ENCODE measurements at places on chromosomes 11 and 22.

DNA sequence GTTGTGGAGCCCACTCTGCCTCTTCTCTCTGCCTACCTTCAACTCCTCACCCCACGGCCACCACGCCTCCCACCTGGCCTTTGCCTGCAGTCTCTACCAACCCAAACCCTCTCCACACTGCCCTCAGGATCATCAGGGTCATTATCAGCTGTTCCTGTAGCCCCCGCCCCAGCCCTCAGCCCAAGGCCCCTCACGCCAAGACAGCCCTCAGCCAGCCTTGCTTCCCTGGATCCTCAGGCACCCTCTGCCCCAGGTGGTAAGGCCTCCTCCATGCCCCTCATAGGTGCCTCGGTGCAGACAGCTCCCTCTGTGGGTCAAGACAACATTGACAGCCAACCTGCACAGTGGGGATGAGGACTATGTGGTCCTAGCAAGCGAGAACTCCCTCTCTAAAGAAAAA lies 1.7 kb downstream of the SBF1 start:
- DNase-seq, result no peak
- H3K36me3 ChIP-seq, result peaks cover 9% of the 10 kb centered on the region
- peak overlapping the region; percentile 66 for H3K27ac ChIP-seq
- H3K27me3 ChIP-seq, result no peaks in the 10 kb centered on the region

GRCh38 chr22:47739291-47740015 lies 977.0 kb downstream of the TBC1D22A start:
- no peak overlapping the region for H3K4me3 ChIP-seq
- H3K27me3 ChIP-seq, result no peaks in the 10 kb centered on the region
- no peaks in the 10 kb centered on the region for H3K36me3 ChIP-seq
- H3K4me1 ChIP-seq, result no peaks in the 10 kb centered on the region
- no peak for DNase-seq
- no peak overlapping the region for H3K27ac ChIP-seq

- no peaks in the 10 kb centered on the region for H3K27me3 ChIP-seq
- H3K4me3 ChIP-seq, result no peak overlapping the region
- H3K36me3 ChIP-seq, result peaks cover 15% of the 10 kb centered on the region
- H3K27ac ChIP-seq, result no peak overlapping the region
- peaks cover 24% of the 10 kb centered on the region for H3K4me1 ChIP-seq
- no peak for DNase-seq
Measured at GRCh38 chr11:45852018-45852711, 4.9 kb downstream of the CRY2 start.

DNA sequence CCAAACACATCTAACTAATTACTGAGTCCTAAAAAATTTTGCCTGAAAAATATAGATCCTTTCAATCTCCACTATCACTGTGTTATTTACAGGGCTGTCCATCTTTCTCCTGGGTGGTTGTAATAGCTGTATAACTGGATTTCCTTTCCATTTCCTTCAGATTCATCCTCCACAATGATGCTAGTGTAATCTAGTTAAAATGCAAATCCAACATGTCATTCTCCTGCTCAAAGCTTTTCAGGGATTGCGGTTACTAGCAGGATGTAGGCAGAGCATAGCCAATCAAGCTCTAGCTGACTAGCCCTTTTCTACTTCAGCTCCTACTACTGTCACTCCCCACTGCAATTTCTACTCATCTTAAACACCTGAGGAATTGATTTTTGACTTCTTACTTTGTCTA lies 283.0 kb downstream of the RAB38 start:
- no peaks in the 10 kb centered on the region for H3K36me3 ChIP-seq
- H3K27ac ChIP-seq, result no peak overlapping the region
- no peaks in the 10 kb centered on the region for H3K27me3 ChIP-seq
- H3K4me3 ChIP-seq, result no peak overlapping the region
- no peak for DNase-seq

DNA sequence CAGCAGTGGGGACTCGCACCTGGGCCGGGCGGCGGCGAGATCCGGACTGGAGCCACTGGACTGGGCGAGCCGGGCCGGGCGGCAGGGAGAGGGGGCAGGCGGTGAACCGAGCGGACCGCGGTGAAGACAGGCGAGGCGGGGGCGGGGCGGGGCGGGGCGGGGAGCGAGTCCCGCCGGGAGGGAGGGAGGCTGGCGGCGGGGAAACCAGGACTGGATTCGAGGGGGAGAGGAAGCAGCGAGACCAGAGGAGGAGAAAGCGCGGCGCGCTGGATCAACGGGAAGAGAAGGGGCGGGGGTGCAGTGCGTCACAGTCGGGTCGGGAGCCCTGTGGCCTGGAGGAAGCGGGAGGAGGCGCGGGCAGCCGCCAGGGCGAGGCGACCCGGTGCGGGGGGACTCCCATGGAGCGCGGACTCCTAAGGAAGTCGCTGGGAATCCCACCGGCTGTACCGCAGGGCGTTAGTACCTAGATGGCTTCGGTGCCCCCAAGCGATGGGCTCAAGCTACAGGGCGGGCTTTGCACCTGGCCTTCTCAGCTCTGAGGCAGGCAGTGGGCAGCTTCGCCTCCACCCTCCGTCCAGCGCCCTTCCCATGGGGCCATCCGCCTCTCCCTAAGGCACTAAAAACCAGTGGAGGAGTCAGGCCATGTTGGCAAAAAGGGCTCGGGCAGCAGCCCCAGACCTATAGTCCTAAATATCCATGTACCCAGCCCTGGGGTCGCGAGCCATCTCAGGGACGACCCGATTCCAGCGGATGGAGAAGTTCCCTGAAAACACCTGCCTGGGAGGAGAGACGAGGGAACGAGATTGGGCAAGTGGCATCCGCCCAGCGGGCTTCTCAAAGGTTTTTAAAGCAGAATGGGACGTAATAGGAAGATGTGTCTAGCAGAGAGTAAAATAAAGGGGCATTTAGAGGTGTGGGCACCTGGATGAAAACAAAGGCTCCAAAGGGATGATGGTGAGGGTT lies at the start of gene TMEM121B:
TMEM121B (minus strand) TSS at position 128 of the 963 bp plus-strand sequence. CDS start 233 bp downstream, outside the sequence.
- peaks cover 36% of the 10 kb centered on the region for H3K27me3 ChIP-seq
- H3K36me3 ChIP-seq, result no peaks in the 10 kb centered on the region
- no peak within 1 kb of the TSS for H3K27ac ChIP-seq
- peak within 1 kb of the TSS; percentile 42 for H3K4me3 ChIP-seq
- no peak for DNase-seq

DNA sequence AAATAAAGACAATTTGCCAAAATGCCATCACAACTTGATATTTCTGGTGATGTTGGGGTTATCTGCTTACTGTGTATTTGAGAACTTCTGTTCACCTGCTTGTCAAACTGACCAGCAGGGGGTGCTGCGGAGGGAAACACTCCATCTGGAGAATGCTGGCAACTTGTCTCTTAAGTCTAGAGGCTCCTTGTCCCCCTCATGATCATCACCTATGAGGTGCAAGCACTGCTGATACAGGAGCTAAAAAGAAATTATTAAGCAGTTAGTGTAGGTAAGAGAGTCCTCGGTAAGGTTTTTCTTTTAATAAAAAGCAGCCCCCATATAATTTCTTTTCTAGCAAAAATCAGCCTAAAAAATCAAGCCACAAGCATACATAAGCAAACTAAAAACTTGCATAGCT lies 32.7 kb upstream of the GLYATL1B start:
- no peaks in the 10 kb centered on the region for H3K36me3 ChIP-seq
- peaks cover 23% of the 10 kb centered on the region for H3K27me3 ChIP-seq
- DNase-seq, result peak; percentile 54
- no peak overlapping the region for H3K27ac ChIP-seq
- peaks cover 4% of the 10 kb centered on the region for H3K4me1 ChIP-seq

GRCh38 chr22:31142285-31142684 lies 2.0 kb upstream of the PLA2G3 start:
- no peaks in the 10 kb centered on the region for H3K4me1 ChIP-seq
- H3K27ac ChIP-seq, result no peak overlapping the region
- H3K4me3 ChIP-seq, result no peak overlapping the region
- no peaks in the 10 kb centered on the region for H3K36me3 ChIP-seq
- no peak for DNase-seq

GRCh38 chr11:135004495-135004894 lies 592.5 kb upstream of the B3GAT1 start:
- H3K36me3 ChIP-seq, result no peaks in the 10 kb centered on the region
- no peak overlapping the region for H3K4me3 ChIP-seq
- no peaks in the 10 kb centered on the region for H3K27me3 ChIP-seq
- no peak for DNase-seq
- H3K4me1 ChIP-seq, result no peaks in the 10 kb centered on the region

DNA sequence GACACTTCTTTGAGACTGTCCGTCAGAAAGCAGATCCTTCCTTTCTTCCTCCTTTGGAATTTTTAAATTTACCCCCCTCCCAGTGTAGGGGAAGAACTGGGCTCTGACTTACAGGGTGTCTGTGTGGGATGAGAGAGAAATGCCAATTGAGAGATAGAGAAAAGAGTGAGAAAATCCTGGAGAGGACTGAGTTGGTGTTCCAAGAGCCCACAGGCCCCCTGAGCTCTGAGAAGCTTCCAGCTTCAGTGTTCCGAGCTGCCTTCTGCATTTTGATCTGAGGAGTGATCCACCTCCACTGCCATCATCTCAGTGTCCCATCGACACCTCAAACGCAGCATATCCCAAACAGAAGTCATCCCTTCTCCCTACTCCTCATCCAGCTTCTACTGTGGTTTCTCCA lies 70.7 kb upstream of the GRK3 start:
- H3K36me3 ChIP-seq, result peaks cover 23% of the 10 kb centered on the region
- H3K4me3 ChIP-seq, result no peak overlapping the region

GRCh38 chr11:132610216-132610615 lies 922.1 kb downstream of the OPCML start:
- no peaks in the 10 kb centered on the region for H3K4me1 ChIP-seq
- H3K36me3 ChIP-seq, result no peaks in the 10 kb centered on the region
- DNase-seq, result no peak
- no peak overlapping the region for H3K27ac ChIP-seq
- H3K4me3 ChIP-seq, result no peak overlapping the region
